ENCODE measurements at places on chromosomes 7 and 10.

DNA sequence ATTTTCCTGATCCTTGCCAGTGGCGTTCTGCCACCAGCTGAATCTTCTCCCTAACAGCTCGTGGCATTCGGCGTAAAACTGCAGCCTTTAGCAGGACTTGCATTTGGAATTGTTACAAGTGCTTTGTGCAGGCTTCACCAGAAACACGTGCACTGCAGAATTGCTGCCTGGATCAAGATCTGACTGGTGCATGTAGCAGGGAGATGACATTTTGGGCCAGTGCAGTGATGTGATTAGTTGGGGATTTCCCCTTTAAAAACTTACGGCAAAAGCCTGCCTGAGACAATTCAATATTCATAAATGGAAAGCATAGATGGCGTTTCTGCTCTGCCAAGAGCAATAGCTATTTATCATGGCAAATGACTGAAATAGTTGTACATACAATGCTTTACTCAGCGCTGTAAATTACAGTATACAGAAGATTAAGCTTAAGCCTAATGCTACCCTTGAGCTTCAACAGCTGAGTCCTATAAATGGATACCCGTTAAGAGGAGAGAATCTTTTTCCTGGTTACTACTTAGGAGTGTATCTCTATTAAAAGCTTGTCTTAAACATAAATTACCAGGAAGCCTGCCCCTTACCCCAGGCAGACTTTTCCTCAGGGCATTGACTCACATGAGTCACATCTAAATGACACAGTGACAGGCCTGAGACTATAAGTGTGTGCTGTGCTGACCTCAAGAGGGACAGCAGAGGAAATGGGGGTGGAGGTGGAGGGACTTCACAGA is 106.3 kb downstream of the ATXN7L1 start:
- no peak for DNase-seq

GRCh38 chr7:118366363-118366762 is 141.9 kb downstream of the ANKRD7 start:
- no peak for DNase-seq

GRCh38 chr10:125023862-125024496 is 82.1 kb downstream of the ZRANB1 start:
- DNase-seq: peak; percentile 84

GRCh38 chr10:121288011-121288410 is 310.2 kb downstream of the FGFR2 start:
- DNase-seq: no peak

GRCh38 chr10:110346914-110347313 is 42.2 kb upstream of the SMNDC1 start:
- no peak for DNase-seq

GRCh38 chr10:52883996-52884871 is 111.7 kb upstream of the MBL2 start:
- DNase-seq: peak; percentile 5

GRCh38 chr7:80460857-80461256 is 51.0 kb downstream of the GNAT3 start:
- no peak for DNase-seq

DNA sequence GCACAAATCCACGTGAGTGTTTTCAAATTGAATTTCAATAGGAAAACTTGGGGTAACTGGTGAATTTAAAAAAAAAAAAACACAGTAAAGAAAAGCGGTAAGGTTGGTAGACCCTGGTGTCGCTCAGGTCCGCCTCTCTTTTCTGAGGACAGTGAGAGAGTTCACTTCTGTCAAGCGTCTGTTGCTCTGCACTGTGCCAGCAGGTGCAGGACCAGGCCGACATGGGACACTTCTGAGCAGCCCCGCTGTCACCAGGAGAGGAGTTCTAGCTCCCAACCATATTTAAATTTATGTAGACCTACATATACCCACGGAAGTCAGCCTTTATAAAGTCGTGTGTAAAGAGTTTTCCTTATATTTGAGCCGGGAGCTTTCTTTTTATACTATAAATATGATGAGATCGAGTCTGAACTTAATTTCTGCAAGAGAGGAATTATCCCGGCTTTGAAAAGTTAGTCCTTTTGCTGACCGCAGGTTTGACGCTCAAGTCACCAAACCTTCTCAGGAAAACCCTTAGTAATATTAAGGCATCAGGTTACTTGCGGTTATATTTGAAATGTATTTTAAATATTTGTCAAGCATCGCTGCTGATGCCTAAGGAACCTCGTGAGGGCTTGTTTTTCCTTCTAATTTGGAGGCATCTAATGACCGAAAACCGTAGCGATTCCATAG is 531 bp downstream of the IKZF1 start:
- DNase-seq: no peak

DNA sequence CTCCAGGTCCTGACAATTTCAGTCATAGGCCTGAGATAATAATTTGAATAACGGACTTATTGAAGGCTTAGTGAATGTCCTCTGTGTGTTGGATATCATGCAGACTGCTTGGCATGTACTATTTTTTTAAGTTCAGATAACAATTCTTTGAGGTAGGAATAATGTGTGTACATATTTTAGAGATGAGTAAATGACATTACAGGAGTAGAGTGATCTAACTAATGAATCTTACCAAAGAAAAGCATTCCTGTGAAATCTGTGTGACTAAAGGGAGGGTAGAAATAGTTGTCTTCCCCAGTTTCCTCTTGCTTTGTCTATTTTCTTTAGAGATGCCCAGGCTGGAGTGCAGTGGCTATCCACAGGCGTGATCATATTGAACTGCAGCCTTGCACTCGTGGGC is 391.8 kb upstream of the ETV1 start:
- DNase-seq: no peak

DNA sequence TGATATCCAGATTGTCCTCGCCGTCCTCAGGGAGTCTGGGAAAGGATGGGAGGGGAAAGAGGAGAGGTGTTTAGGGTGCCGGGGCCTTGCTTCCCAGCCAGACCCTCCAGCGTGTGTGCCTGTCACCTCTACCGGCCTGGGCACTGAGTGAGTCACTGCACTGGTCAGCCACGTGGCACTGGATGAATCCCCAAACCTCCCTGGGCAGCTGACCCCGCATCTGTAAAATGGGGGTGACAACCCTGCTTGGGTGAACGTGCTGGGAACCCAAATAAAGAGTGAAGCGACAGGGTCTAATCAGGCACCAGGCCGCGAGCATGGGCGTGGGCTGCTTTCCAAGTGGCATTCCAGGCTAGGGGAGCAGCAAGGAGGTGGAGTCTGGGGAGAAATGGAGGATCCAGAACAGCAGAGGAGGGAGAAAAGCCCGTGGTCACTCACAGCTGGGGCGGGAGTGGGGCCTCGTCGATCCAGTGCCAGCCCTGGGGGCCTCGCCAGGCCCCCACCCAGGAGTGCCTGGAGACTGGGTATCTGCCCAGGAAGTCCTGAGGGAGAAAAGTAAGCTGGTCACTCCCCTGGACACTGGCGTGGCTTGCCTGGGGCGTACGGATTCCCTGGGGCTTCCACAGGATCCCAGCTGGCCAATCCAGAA is 29.7 kb downstream of the KLRG2 start:
- DNase-seq: no peak

DNA sequence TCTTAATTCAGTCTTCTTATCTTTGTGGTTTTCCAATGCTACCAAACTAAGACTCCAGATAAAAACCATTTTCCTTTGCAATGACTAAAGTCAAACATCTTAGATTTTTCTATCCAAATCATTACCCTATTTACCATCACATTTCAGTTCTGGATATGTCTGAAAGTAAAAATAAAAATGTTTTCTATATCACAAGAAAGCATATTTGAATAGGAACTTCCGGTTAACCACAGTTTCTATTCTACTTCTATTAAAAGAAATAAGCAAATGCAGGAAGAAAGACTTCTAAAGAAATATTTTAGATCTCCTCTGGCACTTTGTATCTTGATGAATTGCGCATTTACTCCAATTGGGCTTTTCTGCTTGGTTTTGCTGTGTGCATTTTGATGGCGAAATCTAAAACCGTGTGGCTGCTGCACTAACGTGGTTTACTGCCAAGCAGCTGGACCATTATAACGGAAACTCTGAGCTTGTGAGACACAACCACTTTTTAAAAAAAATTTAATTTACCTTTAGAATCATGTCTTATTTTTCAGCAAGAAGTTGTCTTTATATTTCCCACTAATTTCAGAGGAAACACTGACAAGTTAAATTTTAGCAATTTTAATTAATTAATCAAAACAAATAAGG is 146.1 kb downstream of the VPS50 start:
- no peak for DNase-seq

GRCh38 chr10:121851786-121852185 is 76.0 kb downstream of the ATE1 start:
- peak; percentile 74 for DNase-seq

GRCh38 chr7:1758028-1758858 is 88.2 kb downstream of the ELFN1 start:
- peak; percentile 13 for DNase-seq

- DNase-seq: no peak
Measured at GRCh38 chr10:26489081-26489480, 50.9 kb downstream of the APBB1IP start.

DNA sequence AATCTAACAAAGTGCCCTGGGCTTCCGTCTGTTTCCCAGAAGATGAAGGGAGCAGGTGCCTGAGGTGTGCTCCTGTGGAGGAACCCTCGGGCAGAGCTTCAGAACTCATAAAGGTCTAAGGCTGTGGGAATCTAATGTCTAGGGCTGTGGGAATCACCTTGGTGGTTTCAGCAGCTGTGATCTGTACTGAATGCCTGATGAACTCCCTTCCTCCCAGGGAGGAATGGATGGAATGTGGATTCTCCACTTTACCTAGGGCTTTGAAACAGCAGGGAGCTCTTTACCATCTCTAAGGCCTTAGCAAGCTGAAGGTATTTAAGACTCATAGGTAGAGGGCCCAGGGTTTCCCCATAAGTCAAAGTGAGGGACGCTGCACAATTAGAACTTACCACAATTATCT is 36.0 kb upstream of the SEMA3E start:
- no peak for DNase-seq

GRCh38 chr10:1612908-1613307 is 124.4 kb downstream of the ADARB2 start:
- DNase-seq: no peak

- DNase-seq: peak; percentile 86
Measured at GRCh38 chr10:3785251-3785850, 342 bp upstream of the KLF6 start.

- DNase-seq: no peak
Measured at GRCh38 chr7:101970801-101971200, 153.4 kb downstream of the CUX1 start.

DNA sequence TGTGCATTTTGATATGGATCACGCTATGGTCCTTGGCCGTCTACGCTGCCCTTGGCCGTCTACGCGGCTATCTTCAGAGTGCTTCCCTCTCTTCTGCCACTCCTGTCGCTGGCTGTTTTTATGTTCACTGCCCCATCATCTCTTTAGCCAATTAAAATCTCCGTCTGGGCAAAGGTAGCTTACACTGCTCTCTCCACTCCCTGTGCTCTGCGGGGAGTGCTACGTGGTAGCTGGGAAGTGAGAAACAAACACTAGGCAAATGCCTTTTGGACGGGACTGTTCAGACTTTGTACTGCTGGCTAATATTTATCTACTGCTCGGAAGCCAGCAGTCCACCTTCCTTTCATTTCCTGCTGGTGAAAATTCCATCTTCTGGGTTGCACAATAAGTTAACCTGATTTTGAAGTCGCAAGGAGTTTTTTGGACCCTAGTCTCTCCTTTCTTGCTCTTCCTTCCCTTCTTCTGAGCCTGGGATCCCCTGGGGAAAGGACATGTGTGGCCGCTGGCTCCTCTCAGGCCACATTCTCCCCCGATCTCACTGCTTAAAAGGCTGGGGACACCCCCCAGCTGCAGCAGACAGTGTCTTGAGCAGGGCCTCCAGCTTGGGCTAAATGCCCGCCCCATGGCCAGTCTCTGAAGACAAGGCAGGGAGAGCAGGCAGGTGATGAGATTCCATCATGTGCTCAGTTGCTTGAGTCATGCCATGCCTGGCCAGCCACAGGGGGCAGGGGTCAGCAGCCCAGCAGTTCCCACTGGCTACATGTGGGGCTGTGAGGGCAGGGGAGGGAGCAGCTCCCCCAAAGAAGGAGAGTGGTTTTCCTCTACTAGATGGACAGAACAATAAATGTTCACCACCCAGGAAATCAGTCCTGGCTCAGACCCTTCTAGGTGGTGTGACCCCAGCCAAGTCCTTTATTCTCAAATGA is 25.5 kb upstream of the RBM33 start:
- DNase-seq: no peak
